Spinal cord (tissue), 10 donors: ENCODE measurements at places on chromosomes 5 and 9. TPM values are rescaled to one million over a fixed set of nuclear protein-coding genes. Genes with fewer than 3 reads are reported as not detected.

The SHC3 gene
- 15.5 TPM for total RNA-seq

The C5orf52 gene
- total RNA-seq = not detected

The IFNA2 gene
- total RNA-seq = not detected

The RAD50 gene
- 40.5 TPM for total RNA-seq

The ESM1 gene
- total RNA-seq = 1.6 TPM

The ZNF658 gene
- 17.4 TPM for total RNA-seq

The NXNL2 gene
- total RNA-seq = 1.8 TPM

The RNF208 gene
- total RNA-seq = 2.0 TPM

The SLC46A2 gene
- 0.11 TPM for total RNA-seq

The PPIC gene
- total RNA-seq = 32.6 TPM

The ANKRD20A1 gene
- 8.5 TPM for total RNA-seq

The MZB1 gene
- 0.59 TPM for total RNA-seq

The CDH9 gene
- total RNA-seq = 11.3 TPM

The ZFP2 gene
- 7.7 TPM for total RNA-seq
